Esophagus squamous epithelium (tissue), 5 donors: ENCODE measurements at places on chromosomes 16 and 17. TPM values are rescaled to one million over a fixed set of nuclear protein-coding genes. Genes with fewer than 3 reads are reported as not detected.

GRCh38 chr17:50953831-50954601, 87.9 kb upstream of the TOB1 start:
- no peak for DNase-seq

DNA sequence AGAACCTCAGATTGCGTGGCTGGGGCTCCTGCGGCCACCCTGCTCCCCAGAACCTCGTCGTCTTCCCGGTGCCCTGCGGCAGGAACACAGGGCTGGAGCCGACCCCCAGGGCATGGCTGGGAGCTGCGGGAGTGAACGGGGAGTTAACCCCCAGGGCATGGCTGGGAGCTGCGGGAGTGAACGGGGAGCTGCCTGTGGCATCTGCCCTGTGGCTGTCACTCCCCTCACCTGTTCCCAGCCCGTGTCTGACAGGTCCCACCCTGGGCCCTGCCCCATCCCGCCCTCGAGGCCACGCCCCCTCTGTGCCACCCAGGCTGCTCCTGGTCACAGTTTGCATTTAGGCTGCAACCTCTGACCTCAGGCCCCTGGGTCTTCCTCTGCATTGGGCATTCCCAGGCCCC, 39.4 kb upstream of the ACSF3 start:
- DNase-seq, result no peak

DNA sequence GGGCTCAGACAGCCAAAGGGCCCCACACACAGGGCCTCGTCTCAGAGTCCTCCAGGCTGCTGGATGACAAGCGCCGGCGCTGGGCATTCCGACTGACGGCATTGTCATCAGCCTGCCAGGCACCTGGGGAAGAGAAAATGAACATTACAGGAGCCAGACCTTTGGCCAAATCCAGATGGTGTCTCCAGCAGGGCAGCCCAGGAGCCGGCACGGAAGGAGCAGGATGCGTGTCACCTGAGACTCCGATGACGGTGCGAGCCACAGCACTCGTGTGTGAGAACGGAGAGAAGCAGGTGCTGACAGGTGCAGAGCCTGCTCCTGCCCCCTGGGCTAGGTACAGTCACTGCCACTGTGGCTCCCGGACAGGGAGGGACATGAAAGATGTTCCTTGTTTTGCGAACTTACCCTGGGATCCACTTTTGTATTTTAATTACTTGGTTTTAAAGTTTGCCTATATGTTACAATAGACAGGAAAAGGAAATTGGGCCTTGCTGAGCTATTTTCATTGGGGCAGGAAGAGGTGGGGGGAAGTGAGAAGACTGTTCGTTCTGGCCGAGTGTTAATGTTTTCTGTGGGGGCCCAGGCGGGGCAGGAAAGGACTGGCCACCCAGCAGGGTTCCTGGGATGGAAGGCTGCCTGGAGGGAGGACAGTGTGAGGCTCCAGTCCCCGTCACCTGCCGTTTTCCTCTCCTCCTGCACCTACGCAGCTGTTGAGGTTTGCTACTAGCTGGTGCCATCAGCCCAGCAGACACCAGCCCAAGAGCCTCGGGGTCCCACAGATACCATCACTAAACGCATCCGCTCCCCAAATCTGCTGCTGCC, 4.4 kb upstream of the FOXJ1 start:
- DNase-seq, result no peak

DNA sequence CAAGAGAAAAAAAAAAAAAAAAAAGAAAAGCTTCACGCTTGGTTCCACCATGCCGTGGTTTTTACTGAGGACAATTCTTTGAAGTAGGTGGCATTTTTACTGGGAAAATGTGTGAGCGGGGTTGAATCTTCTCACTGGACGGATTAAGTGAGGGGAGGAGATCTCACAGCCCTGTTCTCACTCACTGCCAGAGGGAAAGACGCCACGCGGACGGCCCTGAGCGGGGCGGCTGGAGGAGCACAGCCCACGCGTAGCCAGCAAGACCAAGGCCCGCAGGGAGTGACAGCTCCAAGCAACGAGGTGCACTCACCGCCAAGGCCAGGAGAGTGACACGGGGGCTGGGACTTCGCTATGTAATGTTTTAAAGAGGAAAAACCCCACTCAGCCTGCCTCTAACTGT, 43.1 kb downstream of the MRM3 start:
- DNase-seq, result no peak

KCNG4 gene
- not detected for total RNA-seq

GRCh38 chr16:31010585-31011325, at the start of gene STX1B:
STX1B (minus strand) TSS chr16:31010638; CDS start chr16:31010396, 242 bp downstream.
- DNase-seq, result no peak

GRCh38 chr17:80892019-80892855, 99.4 kb upstream of the CHMP6 start:
- DNase-seq, result peak; percentile 48

TLCD2 gene
- 4.2 TPM for total RNA-seq

DNA sequence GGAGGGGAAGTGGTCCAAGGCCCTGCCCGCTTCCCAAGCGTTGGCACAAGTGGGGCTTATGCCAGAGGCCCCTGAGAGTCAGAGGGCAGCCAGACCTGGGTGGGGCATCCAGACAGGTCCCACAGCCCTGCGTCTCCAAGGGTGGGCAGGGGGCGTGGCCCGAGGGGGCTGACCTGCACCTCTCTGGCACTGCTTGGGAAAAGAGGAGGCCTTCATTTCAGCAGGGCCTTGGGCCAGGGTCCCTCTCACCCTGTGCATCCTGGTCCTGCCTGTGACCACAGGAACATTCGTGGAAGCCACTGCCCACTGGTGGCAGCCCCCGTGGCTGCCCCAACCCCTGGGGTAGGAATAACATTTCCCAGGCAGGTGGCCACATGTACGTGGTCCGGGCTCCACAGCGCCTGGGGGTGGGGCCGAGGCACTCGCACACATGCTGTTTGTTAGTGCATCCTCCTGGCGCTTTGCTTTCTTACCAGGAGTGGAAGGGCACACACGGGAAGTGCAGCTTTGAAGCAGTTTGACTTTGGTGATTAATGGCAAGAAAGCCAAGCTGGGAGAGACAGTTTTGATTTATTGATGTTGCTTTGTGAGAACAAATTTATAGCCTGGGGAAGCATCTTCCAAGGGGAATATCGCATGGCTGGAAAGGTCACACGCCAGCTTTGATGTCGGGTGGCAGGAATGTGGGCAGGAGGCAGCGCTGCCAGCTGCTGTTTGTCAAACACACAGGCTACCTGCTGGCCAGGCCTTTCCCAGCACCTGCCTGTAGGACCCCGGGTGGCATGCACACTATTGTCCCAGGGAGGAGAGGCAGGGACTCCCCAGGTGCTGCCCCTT, 4.3 kb downstream of the CENPX start:
- no peak for DNase-seq

GRCh38 chr17:65297384-65297783, 160.2 kb downstream of the RGS9 start:
- DNase-seq, result no peak
